ENCODE measurements at places on chromosomes 6 and 20.
A peak's percentile ranks its signal among the peaks of the same experiment; 100 is the strongest.

GRCh38 chr6:2454180-2454579 lies 208.8 kb upstream of the GMDS start:
- DNase-seq = no peak

- no peak for DNase-seq
Observed at GRCh38 chr20:41279546-41280225, 37.8 kb downstream of the ZHX3 start.

- DNase-seq = no peak
Observed at GRCh38 chr6:146574211-146574610, 24.6 kb upstream of the ADGB start.

- no peak for DNase-seq
Observed at GRCh38 chr6:65633501-65633900, 73.5 kb downstream of the EYS start.

- no peak for DNase-seq
Observed at GRCh38 chr20:63007360-63007645, 539 bp upstream of the BHLHE23 start.

DNA sequence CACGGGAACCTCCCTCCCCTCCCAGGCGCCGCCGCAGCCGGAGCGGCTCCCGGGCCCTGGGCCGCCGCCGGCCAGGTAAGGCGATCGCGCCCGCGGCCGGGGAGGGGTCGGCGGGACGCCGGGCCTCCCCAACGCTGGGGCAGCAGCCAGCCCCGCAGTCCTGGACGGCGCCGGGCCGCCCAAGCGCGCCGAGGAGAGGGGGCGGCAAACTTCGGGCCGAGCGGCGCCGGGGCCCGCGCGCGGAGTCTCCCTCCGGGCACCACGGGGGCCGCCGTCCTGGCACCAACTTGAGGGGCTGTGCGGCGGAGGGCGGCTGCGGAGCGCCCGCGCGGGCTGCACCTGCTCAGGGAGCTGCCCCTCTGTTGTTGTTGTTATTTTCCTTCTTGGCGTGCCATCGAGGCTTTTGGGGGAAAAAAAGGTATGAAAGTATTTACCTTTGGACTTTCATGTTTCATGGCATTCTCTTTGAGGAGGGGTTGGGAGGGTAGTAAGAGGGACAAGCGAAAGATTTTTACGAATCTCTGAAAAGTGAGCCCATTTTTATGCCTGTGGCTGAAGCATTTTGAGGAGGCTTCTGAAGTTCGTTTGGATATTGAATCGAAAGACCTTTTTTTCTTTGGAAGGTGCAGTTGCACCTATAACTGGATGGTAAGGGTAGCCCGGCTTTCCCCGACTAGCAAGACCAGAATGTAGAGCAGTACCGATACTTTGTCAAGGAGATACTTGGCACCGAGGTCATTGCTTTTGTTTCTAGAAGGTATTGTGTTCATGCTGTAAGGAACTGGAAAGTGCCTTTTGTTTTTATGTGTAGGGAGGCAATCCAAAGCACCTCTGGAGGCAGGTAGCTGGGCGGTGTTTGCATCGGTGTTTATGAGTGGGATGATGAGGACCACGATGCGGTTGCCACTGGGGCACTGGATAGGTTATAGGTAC lies at the start of gene RNF182:
Gene RNF182, plus strand, starts transcription at position 4 of the 933 bp plus-strand sequence. CDS start 52,168 bp downstream, outside the sequence.
- DNase-seq = no peak

- no peak for DNase-seq
Observed at GRCh38 chr20:46487628-46488027, 25.7 kb downstream of the ZNF334 start.

DNA sequence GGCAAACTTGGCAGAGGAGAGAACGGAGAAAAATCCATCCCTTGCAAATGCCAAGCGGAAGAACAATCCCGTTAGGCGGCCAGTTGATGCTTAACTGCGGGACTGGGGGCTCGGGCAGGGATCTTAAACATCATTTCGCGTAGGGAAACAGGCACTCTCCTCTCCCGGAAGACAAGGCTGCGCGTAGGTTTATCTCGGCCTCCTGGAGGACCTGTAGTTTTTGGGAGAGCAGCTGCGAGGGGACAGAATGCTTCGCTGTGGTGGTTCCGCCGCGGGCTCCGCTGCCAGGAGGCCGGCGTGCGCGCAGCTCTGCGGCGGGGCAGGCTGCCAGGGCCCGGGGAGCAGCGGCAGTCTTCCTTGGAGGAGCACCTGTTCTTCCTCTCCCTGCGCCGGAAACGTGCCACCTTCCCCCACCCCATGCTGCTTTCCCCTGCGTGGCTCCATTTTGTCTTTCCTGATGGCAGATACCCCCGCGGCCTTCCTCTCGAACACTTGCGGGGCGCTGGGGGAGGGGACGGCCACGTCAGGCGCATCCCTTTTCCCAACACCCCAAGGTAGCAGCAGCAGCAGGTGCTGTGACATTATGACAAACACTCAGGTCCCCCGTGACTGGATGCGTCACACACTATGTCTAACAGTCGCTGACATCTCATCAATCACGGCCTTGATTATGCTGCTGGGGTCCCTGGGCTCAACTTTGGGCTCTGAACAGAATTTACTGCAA lies 230.7 kb upstream of the BTBD3 start:
- peak; percentile 84 for DNase-seq

GRCh38 chr6:23531666-23532065 lies 594.3 kb upstream of the NRSN1 start:
- DNase-seq = no peak

DNA sequence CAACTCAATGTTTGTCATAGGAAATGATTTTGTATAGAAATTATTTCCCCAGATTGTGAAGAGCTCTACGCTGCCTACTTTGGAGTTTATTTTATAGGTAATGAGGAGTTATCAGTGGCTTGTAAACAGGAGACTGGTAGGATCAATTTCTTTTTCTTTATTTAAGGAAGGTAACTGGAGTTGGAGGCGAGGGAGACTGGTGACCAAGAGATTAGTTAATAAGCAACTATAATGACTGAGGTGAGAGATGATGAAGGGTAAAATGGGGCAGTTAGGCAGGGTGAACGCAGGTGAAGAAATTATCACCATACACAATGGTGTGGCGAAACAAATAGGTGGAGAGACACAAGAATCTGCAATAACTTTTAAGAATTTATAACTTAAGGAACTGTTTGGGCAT lies 100.2 kb downstream of the PRKN start:
- DNase-seq = no peak

GRCh38 chr6:8329562-8329961 lies 105.8 kb downstream of the SLC35B3 start:
- peak; percentile 16 for DNase-seq

GRCh38 chr6:23989885-23990533 lies 136.0 kb upstream of the NRSN1 start:
- DNase-seq = no peak

GRCh38 chr6:124008000-124008987 lies 204.6 kb downstream of the NKAIN2 start:
- no peak for DNase-seq

DNA sequence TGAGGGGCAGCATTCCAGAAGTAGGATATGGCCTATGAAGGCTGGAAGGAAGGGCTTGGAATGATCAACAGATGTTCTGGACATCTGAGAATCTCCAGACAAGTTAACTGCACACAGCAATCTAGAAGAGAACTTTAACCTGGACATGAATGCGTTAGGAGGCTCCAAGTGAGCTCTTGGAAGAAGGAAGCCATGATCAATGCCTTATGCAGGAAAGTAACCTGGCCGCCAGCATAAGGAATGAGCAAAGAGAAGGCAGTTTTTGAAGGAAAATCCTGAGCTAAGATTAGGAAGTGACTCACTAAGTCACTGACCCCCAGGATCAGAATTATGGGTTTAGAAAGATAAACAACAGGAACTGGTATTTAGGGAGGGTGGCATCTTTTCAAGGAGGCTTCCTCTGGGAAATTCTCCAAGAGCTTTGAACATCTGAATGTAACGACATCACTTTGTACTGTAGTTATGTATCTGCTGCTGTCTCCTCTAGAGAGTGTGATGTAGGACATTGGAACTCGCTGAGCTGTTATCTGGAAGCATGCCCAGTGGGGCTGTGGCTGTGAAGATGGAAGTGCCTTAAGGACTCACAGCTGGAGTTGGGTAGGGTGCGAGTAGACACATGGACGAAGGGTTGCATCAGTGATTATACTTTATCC lies 236.8 kb downstream of the PACRG start:
- DNase-seq = no peak

DNA sequence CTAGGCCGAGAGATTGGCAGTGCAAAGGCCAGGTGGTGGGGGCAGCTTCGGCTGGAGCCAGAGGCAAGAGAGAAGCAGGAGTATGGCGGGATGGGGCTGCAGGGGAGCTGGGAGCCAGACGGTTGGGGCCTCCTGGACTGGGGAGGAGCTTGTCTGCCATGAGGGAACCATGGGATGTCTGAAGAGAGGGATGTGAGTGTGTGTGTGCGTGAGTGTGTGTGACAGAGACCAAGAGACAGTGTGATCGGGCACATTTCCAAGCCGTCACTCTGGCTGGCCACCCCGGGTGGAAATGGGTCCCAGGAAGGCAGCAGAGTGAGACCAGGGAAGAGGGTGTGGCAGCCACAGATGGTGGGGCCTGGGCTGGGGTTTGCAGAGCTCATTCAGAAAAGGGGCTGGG lies 13.8 kb downstream of the PHACTR3 start:
- no peak for DNase-seq

DNA sequence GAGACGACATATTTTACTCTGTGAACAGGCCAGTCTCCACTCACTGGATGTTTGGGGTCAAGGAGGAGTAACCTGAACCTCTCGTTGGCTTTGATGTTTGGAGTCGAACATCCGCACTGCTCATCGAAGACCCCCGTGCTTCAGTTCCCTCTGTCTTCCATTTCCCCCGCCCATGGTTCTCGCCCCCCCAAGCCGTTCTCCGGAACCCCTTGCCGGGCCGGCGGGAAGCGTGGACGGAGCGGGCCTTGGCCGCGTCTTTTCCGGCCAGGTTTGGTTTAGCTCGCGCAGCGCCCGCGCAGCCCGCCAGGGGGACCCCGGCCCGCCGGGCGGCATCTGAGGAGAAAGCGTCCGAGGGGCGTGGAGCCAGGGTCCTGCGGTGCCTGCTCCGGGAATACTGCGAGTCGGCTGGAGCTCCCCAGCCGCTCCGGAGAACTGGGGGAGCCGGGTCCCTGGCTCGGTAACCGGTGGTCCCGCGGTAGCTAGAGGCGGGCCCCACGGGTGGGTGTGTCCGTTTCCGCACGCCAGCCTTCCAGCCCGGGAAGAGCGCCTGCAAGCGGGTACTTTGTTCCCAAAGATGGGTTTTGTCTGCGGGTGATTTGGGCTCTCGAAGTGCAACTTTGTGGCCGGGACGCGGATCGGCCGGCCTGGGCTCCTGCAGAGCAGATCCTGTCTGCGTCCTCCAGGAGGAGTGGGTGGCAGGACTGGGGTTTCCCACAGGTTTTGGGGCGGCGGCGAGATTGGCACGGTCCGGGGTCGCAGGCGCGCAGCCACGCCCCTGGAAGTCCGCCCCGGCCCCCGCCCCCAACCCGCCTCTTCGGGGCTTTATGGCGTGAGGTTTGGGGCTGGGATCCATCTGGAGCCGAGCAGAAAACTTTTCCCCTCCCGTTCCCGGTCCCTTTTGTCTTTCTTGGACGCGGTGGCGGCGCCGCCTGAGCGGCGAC lies at the start of gene TMEM200A:
Gene TMEM200A, plus strand, starts transcription at position 852 of the 941 bp plus-strand sequence. CDS start 74,406 bp downstream, outside the sequence.
- no peak for DNase-seq

- DNase-seq = no peak
Observed at GRCh38 chr6:47535316-47536225, 58.0 kb downstream of the CD2AP start.

All from NCI-H1417 treated with DMSO at 0.1 percent for 48 hours (cell line).